Body of pancreas (tissue), 4 donors: ENCODE measurements at places on chromosomes 5 and 9. TPM values are rescaled to one million over a fixed set of nuclear protein-coding genes. Genes with fewer than 3 reads are reported as not detected.

Gene CDH12
- total RNA-seq, result not detected

Gene NTNG2
- 0.26 TPM for total RNA-seq

Gene BHMT2
- total RNA-seq, result 2.6 TPM

Gene PCDHA4
- 3.1 TPM for total RNA-seq

Gene ARHGEF28
- total RNA-seq, result 63.0 TPM

Gene NDUFB6
- total RNA-seq, result 7.5 TPM

Gene FCN2
- not detected for total RNA-seq

Gene CCNJL
- 0.26 TPM for total RNA-seq

Gene HTR4
- total RNA-seq, result not detected

Gene DCAF10
- total RNA-seq, result 14.5 TPM

Gene NUTM2G
- total RNA-seq, result not detected

Gene CLIC3
- total RNA-seq, result not detected

Gene SMIM33
- not detected for total RNA-seq

Gene IFNA21
- not detected for total RNA-seq

Gene ADRB2
- 1.6 TPM for total RNA-seq

Gene PCDHB16
- total RNA-seq, result 2.1 TPM

Gene PCDHGB3
- 10.2 TPM for total RNA-seq

Gene HNRNPA0
- total RNA-seq, result 7.3 TPM

Gene SLC23A1
- 0.66 TPM for total RNA-seq

Gene ZFP2
- 1.8 TPM for total RNA-seq

Gene CD74
- 405 TPM for total RNA-seq

Gene RANBP6
- 6.6 TPM for total RNA-seq

Gene IL3
- total RNA-seq, result not detected

Gene CDK5RAP2
- 21.5 TPM for total RNA-seq

Gene DHFR
- total RNA-seq, result 1.8 TPM

Gene PCDHB2
- total RNA-seq, result 2.0 TPM

Gene MLANA
- total RNA-seq, result not detected

Gene HK3
- 1.8 TPM for total RNA-seq

Gene TMEM252
- total RNA-seq, result not detected

Gene DNAH5
- total RNA-seq, result 2.6 TPM

Gene CSF1R
- total RNA-seq, result 13.5 TPM

Gene TLX3
- total RNA-seq, result not detected

Gene SLC6A7
- not detected for total RNA-seq

Gene SUSD1
- total RNA-seq, result 7.8 TPM

Gene SCGB3A2
- not detected for total RNA-seq

Gene PLPPR1
- 0.26 TPM for total RNA-seq

Gene HBEGF
- 3.1 TPM for total RNA-seq

Gene SLC36A2
- total RNA-seq, result not detected

Gene ZNF354C
- 3.6 TPM for total RNA-seq

Gene IPPK
- 2.9 TPM for total RNA-seq

Gene PDE6A
- not detected for total RNA-seq

Gene LSM11
- 3.6 TPM for total RNA-seq

Gene SPINK4
- total RNA-seq, result not detected

Gene EQTN
- not detected for total RNA-seq

Gene PCDHGA11
- 4.9 TPM for total RNA-seq

Gene IFNK
- total RNA-seq, result not detected

Gene SLC1A3
- total RNA-seq, result 18.5 TPM

Gene SOHLH1
- total RNA-seq, result not detected

Gene LECT2
- not detected for total RNA-seq

Gene PCDHA10
- total RNA-seq, result 3.1 TPM

Gene PCDHB9
- total RNA-seq, result 0.78 TPM

Gene NXNL2
- not detected for total RNA-seq

Gene PCDHB13
- total RNA-seq, result 7.6 TPM
